ENCODE measurements at places on chromosomes 3 and 15.

DNA sequence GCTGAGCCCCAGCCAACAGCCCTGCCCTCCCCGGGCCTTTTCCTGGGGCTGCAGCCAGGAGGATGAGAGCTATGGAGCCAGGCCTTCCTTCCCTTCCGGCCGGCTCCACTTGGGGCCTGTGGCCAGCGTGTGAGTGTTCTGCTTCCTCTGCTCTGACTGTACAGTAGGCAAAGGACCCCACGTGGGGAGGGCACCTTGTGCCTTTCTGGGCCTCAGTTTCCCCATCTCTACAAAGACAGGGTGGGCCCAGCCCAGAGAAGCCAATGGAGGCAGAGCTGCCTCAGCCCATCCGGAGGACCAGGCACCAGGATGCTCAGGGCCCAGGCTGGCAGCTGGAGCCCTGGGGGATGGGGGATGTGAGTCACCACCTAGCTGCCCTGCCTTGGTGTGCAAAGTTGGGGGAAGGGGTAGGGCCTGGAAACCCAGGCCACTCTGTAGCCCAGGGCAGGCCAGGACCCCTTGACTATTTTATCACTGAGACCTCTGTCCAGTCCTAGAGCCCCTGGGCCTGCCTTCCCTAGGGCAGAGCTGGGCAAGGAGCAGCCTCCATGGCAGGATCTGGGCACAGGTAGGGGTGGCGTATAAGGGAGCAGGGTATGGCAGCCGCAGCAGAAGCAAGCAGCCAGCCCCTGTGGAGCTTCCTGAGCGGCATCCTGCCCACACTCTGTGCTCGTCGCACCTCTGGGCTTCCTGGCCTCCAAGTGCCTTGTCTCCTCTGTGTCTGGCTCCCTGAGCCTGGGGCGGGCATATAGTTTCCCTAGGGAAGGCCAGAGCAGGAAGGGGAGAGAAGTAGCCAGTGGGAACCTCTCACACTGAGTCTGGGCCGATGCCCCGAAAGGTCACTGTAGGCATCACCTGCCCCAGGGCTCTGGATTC, 1.8 kb downstream of the PSTPIP1 start:
- DNase-seq: no peak

- DNase-seq: no peak
Measured at GRCh38 chr3:131711114-131711768, 208.5 kb upstream of the MRPL3 start.

- no peak for DNase-seq
Measured at GRCh38 chr3:138060792-138061191, 50.8 kb downstream of the CLDN18 start.

- no peak for DNase-seq
Measured at GRCh38 chr3:71495708-71496472, 87.6 kb downstream of the FOXP1 start.

- no peak for DNase-seq
Measured at GRCh38 chr3:102057781-102058421, 208.6 kb downstream of the NFKBIZ start.

DNA sequence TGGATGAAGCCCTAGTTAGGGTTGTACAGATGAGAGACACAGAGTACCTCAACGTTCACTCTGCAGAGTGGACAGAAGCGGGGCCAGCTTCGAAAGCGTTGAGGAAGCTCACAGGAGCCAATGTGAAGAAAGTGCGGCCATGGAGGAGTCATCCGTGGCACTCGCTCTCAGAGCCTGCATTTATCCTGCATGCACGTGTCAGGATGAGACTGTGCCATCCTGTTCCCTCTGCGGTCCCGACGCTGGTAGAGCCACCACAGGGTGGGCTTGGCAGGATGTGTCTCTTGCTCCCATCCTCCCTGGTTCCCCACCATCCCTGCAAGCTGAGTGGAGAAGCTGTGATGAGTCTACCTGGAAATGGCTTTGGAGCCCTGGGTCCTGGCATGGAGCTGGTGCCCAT, 39.3 kb downstream of the KLHL25 start:
- no peak for DNase-seq

DNA sequence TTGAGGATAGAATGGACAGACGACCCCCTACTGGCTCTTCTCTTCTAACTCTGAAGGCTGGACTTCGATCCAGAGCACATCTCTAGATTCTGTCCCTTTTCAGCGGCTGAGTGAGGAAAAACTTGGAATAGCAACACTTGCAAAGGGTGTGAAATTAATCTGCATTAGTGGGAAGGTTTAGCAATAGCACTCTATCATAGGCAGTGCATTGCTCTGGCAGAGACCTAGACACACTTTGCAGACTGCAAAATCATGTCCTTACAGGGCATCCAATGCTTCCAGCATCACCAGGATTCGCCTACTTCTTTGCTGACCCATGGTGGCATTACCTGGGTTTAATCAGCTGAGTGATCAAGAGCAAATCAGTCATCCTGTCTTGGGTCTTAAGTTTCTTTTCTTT, 43.1 kb downstream of the DAPK2 start:
- DNase-seq: no peak

- no peak for DNase-seq
Measured at GRCh38 chr15:70539409-70539808, 223.9 kb downstream of the UACA start.

DNA sequence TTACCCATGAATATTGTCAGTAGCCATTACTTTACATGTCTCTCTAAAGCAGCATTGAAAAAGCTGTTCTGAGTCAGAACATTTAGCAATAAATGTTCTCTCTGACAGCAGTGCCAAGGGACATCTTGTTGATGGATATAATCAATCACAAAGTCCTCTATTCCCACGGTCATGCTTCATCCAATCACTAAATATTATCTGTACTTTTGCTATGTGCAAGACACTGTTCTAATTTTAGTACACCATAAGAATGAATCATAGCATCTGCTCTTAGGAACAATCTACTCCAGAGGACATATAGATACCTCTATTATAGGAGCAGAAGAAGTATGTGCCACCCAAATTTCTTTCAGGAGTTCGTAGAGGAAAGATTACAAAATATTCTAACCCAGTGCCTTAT, 142.5 kb upstream of the MBNL1 start:
- DNase-seq: no peak

DNA sequence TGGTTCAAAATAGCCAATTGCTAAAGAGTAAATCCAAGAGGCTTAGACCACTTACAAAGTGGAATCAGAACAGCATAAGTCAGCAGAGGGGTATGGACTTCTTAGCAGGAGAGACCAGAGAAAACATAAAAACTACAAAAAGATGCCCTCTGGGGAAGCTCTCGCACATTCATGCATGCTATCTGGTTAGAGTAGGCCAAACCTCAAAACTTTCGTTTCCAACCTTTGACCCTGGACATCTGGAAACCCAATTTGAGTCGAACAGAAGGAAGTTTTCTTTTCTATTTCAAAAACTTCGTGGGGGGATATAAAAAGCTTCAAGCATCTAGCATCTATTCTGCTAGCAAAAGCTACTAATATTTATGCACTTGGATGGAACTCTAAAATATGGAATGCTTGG, 523.9 kb upstream of the AGTR1 start:
- no peak for DNase-seq

- DNase-seq: no peak
Measured at GRCh38 chr15:58870451-58870850, 63.0 kb downstream of the SLTM start.

DNA sequence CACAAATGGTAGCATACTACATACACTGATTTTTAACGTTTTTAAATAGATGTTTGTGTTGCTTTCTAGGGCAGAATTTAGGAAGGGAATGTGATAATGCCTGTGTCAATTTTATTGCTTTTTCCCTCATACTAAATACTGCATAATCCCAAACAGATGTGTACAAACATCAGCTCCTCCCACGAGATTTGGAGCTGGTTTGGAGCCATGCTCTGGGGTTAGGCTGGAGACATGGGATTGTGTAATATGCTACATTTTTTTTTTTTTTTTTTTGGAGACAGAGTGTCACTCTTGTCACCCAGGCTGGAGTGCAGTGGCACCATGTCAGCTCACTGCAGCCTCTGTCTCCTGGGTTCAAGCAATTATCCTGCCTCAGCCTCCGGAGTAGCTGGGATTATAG, 80.1 kb downstream of the EBLN2 start:
- no peak for DNase-seq

DNA sequence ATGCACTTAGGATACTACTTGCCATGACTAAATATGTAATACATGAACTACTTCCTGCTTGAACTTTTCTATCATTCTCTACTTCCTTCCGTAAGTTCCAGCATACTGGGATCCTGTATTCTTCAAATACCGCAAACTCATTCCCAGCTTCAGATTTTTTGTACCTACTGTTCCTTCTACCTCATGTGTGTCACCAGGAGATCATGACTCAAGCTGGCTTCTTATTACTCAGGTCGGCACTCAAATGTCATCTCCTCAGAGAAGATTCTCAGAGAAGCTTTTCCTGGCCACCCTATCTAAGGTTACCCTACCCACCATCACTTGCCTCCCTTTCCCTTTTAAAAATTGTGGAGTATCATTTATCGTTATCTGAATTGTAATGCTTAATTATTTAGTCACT, 66.7 kb downstream of the RFX7 start:
- no peak for DNase-seq

DNA sequence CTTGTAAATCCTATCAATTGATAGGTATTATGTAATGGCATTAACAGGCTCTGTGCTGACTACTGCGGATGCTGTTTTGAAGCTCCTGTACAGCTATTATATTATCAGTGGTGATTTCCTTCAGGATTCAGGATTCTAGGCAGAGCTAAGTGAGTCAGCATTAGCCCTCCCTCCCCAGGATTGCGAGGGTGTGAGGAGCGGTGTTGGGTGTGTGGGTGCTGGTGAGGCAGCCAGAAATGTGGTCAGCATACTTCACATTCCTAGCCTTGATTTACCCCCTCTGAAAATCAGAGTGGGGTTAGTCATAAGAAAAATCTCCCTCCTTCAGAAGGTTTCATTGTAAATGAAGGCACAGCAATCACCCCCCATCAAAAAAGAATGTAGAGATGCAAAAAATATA, 72.5 kb downstream of the SNTN start:
- no peak for DNase-seq

- no peak for DNase-seq
Measured at GRCh38 chr3:80929576-80929975, 831.9 kb downstream of the GBE1 start.

GRCh38 chr3:5840056-5840455, 652.5 kb downstream of the EDEM1 start:
- no peak for DNase-seq

DNA sequence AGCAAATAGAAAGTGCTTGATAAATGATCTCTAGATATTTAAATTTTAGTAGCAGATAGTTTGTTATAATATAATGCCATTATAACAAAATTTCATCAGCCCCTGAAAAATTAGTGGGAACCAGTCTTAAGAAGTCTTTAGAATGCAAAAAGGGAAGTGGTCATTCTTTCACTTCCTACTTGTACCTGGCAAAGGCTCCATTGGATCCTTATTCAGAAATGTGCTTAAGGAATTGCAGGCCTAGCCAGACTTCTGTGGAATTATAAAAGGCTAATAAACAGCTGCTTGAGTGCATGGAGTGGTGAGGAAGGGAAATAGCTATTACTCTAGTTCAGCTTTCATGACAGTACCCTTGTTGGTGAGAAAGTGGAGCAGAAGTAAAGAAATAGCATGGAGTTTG, 24.2 kb downstream of the PPM1L start:
- DNase-seq: no peak

DNA sequence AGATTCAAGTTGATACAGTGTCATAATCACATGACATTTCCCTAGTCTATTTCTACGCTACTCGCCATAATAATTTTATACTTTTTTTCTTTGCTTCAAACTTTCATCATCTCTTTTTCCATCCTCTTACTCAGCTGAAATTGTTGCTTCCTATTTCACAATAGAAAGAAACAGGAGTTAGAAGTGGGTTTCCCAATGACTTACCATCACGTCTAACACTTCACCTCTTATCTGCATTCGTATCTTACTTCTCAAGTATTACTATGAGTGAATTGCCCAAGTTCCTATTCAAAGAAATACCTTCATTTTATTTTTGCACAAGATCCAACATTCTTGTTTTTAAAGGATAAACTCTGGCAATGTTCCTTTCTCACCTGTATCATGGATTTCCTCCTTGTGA, 1539.9 kb downstream of the SI start:
- DNase-seq: no peak

- DNase-seq: no peak
Measured at GRCh38 chr3:16059081-16059537, 115.4 kb upstream of the GALNT15 start.

- no peak for DNase-seq
Measured at GRCh38 chr3:191151653-191152052, 47.4 kb upstream of the OSTN start.

DNA sequence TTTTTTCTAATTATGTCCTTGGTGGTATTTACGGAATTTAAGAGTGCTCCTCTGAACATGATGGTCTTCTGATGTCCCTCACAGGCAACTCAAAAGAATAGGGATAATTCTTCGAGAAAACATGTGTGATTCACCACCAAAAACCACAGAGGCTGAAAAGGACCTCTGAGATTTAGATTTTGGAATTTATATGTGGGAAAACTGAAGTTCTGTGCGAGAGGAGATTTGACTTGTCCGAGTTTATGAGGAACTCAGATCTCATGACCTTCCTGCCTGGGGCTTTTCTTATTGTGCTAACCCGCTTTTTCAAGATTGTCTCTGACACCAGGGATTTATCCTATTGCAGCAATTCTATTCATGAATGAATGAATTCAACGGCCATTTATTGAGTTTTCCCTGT, 142.4 kb downstream of the FAM43A start:
- DNase-seq: no peak

DNA sequence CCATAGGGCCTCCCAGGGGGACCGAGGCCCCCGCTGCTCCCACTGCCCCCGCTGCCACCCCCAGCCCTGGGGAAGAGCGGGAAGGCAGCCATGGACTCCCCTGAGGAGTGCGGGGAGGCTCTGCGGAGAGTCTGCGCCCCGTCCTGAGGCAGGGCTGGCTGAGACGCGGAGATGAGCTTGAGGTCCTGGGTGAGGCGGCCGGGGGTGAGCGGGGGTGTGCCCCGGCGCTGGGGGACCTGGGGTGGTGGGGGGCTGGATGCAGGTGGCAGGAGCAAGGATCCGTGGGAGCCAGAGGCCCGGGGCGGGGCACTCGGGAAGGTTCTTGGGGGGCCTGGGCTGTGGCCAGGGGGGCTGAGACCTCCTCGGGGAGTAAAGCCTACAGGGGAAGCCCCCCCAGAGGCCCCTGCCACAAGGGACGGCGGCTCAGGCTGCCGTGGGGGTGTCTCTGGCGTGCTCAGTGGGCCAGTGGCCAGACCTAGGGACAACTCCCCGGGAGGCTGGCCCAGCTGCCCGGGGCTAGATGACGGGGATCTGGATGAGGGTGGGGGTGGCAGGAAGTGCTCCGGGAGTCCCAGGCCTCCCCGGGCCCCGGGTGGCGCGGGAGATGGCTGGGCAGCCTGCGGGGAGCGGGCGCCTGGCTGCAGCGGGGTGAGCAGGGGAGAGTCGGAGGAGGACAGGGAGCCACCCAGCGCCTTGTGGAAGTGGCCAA, 45.9 kb downstream of the HCN4 start:
- no peak for DNase-seq

DNA sequence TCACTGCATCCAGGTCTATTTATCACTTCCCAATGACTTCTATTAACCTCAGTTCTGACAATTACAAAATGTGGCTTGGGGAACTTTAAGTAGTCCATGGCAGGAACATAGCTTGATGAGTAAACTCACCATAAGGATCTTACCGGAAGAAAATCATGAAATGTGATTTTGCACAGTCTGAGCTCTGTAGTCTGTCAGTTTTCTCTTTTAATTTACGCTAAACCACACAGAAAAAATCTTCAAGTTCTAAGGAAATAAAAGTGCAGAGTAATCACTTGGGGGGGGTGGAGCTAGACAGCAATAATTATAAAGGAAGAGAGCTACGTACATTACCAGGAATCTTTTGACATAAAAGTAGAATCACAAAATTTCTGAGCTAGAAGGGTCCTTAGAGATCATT, 9.2 kb downstream of the TBC1D5 start:
- DNase-seq: no peak

- no peak for DNase-seq
Measured at GRCh38 chr3:46893146-46893748, 15.7 kb downstream of the PTH1R start.

Data from stimulated activated CD8-positive, alpha-beta memory T cell treated with anti-CD3 and anti-CD28 coated beads, Interleukin-7, amount 100 ng/mL, for 4 hours (primary cell).